ENCODE measurements at places on chromosomes 5 and 9. TPM values are rescaled to one million over a fixed set of nuclear protein-coding genes. Genes with fewer than 3 reads are reported as not detected.

- no peak overlapping the region for H3K27ac ChIP-seq
- no peaks in the 10 kb centered on the region for H3K36me3 ChIP-seq
- DNase-seq = no peak
- no peak overlapping the region for H3K4me3 ChIP-seq
- H3K27me3 ChIP-seq = no peaks in the 10 kb centered on the region
- no peaks in the 10 kb centered on the region for H3K4me1 ChIP-seq
Observed at GRCh38 chr9:83483223-83483622, 55.0 kb downstream of the FRMD3 start.

- H3K27me3 ChIP-seq = no peaks in the 10 kb centered on the region
- H3K27ac ChIP-seq = no peak overlapping the region
- H3K4me1 ChIP-seq = no peaks in the 10 kb centered on the region
Observed at GRCh38 chr5:125331987-125332598, 585.7 kb upstream of the ZNF608 start.

DNA sequence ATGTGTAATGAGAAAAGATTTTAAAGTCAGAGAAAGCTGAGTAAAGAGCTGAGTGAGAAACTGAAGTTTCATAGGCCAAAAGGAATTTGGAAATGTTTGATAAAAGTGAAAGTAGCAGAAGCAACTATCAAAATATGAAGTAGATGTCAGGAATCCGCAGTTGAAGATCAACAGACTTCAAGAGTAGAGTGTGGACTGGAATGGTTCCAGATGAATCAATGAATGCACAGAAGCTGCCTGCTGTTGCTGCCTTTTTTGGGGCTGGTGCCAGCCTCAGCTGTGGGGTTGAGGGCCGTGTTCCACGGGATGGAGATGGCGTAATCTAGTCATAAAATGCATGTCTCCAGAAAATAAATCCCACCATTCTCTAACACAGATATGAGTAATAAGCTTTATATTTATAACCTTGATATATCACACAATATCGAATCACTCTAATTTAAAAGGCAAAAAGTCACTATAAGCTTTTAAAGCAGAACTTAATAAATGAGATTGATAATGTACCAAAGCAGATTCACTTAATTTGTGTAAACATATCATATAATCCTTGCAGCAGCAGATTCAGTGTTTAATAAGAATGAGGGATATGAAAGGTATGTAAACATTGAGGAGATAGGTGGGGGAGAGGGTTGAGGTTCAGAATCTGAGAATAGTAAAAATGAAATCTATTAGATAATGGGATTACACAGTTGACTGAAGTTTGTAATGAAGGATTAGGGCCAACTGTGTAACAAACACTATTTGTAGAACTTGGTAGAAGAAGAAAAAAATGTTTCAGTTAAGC, 652.3 kb upstream of the FTMT start:
- H3K4me3 ChIP-seq = peak overlapping the region; percentile 54
- no peak overlapping the region for H3K27ac ChIP-seq
- peak; percentile 38 for DNase-seq
- no peaks in the 10 kb centered on the region for H3K27me3 ChIP-seq

Gene SLC46A2
- total RNA-seq = under 0.01 TPM

GRCh38 chr5:170289764-170290163, 7.8 kb downstream of the LCP2 start:
- H3K4me3 ChIP-seq = no peak overlapping the region
- no peak overlapping the region for H3K27ac ChIP-seq
- no peaks in the 10 kb centered on the region for H3K36me3 ChIP-seq
- H3K27me3 ChIP-seq = peaks cover 11% of the 10 kb centered on the region

Gene GAPT
- total RNA-seq = not detected

Gene LAMC3
- total RNA-seq = not detected

Gene PCDHAC1
- total RNA-seq = 0.29 TPM

All from osteoblast (primary cell).